CD4-positive, alpha-beta T cell treated with Interleukin-4 for 4 hours (primary cell): ENCODE measurements at places on chromosomes 6 and 20.

- no peak for DNase-seq
Observed at GRCh38 chr6:128240024-128240428, 280.4 kb downstream of the PTPRK start.

- DNase-seq: no peak
Observed at GRCh38 chr20:17376031-17376430, 149.2 kb downstream of the PCSK2 start.

DNA sequence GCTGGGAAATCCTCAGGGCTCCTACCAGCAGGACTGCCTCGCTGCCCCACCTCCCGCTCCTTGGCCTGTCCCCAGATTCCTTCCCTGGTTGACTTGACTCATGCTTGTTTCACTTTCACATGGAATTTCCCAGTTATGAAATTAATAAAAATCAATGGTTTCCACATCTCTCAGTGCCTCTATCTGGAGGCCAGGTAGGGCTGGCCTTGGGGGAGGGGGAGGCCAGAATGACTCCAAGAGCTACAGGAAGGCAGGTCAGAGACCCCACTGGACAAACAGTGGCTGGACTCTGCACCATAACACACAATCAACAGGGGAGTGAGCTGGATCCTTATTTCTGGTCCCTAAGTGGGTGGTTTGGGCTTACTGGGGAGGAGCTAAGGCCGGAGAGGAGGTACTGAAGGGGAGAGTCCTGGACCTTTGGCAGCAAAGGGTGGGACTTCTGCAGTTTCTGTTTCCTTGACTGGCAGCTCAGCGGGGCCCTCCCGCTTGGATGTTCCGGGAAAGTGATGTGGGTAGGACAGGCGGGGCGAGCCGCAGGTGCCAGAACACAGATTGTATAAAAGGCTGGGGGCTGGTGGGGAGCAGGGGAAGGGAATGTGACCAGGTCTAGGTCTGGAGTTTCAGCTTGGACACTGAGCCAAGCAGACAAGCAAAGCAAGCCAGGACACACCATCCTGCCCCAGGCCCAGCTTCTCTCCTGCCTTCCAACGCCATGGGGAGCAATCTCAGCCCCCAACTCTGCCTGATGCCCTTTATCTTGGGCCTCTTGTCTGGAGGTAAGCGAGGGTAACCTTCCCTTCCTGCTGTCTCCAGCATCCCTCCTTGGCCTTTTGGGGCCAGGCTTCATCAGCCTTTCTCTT, at the start of gene CFB:
Gene CFB (plus strand): TSS at position 589 of the 863 bp plus-strand sequence. CDS start 127 bp downstream, at position 716.
- DNase-seq: no peak

DNA sequence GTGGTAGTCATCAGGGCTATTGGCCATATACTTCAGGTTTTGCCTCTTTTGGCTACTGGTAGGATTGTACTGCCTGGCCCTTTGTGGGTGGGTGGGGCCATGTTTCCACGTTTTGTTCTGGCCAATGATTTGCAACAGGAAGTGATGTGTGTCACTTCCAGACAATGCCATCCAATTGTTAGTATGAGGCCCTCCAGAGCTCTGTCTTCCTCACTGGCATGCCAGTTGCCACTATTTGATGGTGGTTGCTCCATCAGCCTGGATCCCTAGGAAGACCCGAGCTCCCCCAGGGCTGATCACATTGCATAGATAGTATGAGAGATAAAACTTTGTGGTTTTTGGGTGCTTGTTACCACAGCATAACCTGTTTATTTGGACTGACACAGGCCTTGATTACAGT, 7.7 kb upstream of the LRRN4 start:
- no peak for DNase-seq
